Islet precursor cell (in vitro differentiated cells): ENCODE measurements at places on chromosomes 16 and 17.
A peak's percentile ranks its signal among the peaks of the same experiment; 100 is the strongest.

DNA sequence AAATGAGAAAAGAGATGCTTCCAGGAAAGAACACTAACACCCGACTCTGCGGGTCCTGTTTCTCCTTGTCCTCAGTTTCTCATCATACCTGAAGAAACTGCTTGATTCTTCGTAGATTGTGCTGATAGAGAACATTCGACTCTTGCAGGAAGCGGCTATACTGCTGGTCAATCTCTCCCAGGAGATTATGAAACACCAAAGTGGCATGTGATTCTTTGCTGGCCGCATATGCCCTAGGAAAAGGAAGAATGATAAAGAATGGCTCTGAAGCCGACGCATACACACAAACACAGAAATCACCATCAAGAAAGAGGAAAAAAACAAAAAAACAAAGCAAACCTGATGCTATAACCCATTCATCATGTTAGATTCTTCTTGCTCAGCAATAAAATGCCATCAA lies 41.8 kb downstream of the STAT3 start:
- DNase-seq, result no peak

GRCh38 chr17:57606111-57606875 lies 138.8 kb downstream of the CCDC182 start:
- no peak for DNase-seq

DNA sequence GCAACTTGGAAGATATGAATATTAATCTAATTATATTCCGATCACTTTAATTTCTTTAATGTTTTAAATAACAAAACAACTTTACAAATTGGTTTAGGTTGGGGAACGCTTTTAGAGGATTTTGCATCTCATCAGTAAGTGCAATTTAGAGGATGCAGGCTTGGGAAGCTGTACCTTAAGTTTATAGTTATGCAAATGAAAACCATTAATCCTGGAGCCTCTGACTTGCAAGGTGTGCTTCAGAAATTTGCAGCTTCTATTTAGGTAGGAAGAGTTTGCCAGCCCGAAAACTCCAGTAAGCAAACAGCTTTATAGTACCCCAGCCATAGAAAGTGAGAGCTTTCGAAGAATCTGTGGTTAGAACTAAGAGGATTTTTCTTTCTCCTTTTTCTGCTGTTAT lies 547.0 kb downstream of the MAF start:
- DNase-seq, result no peak

DNA sequence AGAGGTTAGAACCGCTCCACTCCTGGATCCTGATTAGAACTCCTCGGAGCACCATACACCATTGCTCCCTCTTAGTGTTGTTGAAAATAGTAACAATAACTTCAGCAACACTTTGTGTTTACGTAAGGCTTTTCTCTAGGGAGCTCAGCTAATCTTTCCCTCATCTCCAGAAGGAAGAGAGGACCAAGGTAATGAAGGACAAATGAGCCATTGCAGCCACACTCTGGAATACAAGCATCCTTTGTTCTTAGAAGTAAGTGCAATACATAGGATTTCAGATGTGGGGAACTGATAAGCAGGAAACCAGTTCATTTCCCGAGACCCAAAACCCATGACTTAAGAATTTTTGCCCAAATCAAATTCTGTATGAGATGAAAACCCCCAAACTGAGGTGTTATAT lies 22.9 kb upstream of the ZNF652 start:
- peak; percentile 82 for DNase-seq

DNA sequence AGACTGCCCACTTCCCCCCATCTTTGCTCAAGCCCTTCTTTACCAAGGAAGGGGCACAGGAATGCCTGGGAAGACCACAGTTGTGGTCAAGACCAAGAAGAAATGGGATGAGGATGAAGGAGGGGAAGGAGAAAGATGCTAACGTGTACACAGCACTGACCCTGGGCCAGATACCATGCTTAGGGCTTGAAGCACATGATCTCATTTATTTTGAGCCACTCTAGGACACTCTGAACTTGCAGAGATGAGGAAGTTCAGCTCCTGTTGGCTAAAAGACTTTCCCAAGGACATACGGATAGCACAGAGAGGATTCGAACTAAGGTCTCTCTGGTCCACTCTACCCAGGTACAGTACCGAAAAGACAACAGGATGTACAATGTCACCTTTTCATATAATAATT lies 42.6 kb downstream of the PIK3R5 start:
- DNase-seq, result no peak

- DNase-seq, result no peak
These were observed 105.6 kb downstream of the XYLT1 start for GRCh38 chr16:17365211-17365541.

DNA sequence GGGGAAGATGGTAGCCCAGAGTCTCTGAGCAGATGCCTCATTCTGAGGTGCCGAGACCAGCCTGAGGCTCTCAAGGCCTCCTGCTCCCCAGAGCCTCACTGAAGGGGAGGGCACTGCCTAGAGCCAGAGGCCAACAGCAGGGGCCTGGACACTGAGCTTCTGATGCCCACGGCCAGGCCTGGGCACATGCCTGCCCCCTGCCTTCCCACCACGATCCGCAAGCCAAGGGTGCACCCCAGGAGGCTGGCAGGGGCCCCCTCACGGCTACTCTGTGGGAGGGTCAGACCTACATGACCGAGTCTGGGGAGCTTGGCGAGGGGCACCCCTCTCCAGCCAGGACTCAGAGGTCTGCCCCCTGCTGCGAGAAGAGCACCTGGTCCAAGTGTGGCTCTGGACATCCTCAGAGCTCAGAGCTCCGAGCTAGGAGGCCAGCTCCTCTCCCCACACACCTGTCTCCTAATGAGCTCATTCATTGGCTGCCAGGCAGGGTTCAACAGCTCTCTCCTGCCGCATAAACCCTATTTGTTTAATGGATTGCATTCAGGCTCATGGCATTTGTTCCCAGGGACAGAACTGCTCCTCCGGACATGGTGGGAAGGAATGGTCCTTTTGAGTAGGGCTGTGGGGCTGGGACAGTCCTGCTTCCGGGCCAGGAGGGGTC lies 13.9 kb downstream of the OTOP3 start:
- DNase-seq, result no peak

GRCh38 chr16:27460663-27461482 lies 58.9 kb downstream of the IL21R start:
- DNase-seq, result no peak

DNA sequence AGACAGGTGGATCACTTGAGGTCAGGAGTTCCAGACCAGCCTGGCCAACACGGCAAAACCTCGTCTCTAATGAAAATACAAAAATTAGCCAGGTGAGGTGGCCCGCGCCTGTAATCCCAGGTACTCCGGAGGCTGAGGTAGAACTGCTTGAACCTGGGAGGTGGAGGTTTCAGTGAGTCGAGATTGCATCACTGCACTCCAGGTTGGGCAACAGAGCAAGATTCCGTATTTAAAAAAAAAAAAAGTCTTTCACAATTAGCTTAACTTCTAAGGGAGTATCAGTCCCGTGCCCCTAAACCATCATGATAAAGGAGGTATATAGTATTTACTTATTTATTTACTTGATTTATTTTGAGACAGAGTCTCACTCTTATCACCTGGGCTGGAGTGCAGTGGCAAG lies 3.4 kb upstream of the MEFV start:
- no peak for DNase-seq

- peak; percentile 89 for DNase-seq
These were observed 1.4 kb upstream of the HS3ST3B1 start for GRCh38 chr17:14299280-14300141.

DNA sequence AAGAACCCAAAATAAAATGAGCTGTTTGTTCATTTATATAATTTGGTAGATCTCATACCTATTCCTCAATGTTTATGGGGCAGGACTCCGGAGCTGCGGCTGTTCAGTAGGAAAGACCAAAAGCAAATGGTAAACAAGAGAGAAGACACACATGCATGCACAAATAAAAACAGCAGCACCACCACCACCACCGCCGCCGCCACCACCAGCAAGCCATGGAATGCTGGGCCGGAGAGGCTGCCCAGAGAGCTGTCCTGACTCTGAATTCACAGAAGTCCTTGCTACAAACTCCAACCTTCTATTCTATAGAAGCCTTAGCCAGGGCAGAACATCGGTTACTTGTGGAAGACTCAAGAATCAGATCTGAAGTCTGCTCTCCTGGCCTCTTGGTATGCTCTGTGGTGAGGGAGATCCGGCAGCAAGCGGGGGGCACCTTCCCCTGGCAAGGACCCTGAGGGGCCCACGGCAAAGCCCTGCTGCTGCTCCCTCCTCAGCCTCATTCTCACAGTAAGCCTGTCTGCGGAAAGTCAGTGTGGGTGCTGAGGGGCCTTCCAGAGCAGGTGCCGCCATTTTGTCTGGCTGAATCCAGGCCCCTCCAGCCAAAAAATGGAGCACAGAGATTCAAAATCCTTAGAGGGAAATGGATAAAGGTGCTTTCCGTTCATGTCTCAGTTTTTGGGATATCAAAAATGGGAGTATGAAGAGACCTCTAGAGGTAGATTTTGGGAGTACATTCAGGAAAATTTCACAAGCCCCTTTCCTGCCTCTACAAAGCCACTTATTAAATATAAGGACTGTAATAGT lies 6.4 kb upstream of the FOXJ1 start:
- DNase-seq, result no peak

DNA sequence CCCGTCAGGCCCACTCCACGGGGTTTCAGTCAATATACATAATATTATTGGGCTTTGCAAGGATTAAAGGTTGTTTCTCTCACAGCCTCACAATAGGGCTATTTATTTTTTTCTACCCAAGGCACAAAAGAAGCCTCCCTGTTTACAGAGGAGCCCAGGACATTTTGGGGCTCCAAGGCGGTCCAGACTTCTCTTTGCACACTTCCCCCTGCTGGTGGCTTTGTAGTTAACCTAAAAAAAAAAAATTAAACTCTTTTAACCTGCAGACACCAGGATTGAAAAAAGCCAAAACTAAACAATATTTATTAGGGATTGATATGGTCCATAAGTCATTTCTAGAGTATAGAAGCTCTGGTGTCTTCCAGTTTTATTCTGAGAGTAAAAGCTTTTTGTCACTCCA lies 169.7 kb upstream of the ZFHX3 start:
- no peak for DNase-seq

DNA sequence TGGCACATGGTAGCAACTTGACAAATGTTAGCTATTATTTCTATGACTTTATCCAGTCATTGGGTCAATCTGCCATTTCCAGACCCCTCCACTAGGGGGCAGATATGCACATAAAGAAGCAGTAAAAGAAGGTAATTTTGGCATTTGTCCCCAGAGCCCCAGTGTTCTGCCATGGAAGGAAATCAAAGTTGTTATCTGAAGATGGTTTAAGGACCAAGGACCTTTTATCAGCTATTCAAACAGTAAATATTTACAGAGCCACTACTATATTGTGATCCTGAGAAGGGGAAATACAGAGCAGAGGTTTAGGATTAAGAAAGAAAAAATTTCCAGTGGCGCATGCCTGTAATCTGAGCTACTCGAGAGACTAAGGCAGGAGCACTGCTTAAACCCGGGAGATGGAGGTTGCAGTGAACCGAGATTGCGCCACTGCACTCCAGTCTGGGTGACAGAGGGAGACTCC lies 20.0 kb downstream of the TRAF4 start:
- DNase-seq, result peak; percentile 77

GRCh38 chr17:65055708-65056638 lies 567 bp downstream of the GNA13 start:
- DNase-seq, result peak; percentile 71

DNA sequence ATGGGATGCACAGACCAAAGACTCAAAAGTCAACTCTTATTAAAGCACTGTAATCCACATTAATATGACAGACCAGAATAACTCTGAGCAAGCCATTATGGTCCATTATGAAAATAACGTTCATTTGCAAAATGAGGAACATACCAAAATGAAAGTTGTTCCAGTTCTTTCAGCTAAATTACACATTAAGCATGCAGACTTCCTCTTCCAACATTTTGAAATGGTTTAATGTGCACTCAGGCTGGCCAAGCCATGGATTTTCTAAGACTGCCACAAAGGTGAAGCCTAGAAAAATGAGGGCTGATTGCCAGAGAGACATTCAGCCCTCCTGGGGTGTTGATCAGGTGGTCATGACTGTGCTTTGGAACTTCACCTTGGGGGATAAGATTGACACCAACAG lies 56.7 kb upstream of the NOG start:
- DNase-seq, result no peak

DNA sequence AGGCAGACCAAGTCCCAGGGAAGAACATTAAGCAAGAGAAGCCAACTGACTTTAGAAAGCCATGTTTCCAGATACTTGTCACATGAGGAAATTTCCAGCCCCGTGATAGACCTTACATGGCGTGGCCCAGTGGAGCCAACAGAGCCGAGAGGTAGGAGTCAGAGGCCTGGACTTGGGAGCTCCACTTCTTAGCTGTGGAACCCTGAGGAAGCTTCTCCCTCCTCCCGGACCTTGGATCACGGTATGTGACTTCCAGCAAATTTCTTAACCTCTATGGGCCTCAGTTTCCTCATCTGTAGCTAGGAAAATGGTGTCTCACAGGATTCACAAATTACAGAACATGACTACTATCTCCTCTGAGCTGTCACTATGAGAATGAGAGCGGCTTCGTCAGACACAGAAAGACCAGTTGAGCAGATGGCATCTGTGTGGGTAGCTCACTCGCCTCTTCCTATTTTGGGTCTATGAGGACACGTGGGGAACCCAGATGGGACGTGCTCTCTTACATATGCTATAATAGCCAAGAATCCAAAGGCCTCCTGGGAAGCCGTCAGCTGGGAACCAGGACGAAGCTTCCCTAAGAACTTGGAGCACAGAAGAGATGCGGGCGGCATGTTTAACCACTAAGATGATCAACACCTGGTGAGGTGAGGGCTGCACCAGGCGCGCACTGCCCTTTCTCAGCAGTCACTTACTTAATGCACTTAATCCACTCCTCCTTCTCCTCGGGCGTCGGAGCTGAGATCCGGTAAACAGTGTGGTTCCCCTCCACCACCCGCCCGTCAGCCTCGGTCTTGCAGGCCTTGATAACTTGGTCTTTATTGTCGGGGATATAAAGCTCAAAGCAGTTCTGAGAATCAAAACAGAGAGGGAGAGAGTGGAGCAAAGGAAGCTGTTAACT lies 102.3 kb downstream of the CYTH1 start:
- no peak for DNase-seq

DNA sequence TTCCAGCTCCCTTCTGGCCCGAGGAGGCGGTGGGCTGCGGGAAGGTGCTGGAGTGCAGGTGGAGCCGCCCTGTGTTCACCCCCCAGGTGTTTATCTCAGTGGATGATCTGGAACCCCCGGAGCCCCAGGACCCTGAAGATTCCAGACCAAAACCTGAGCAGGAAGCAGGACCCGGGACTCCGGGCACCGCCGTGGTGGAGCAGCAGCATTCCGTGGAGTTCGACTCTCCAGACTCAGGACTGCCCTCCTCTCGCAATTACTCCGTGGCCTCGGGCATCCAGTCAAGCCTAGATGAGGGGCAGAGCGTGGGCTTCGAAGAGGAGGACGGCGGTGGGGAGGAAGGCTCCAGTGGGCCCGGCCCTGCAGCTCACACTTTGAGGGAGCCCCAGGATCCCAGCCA lies 25.5 kb downstream of the MNT start:
- DNase-seq, result peak; percentile 74

DNA sequence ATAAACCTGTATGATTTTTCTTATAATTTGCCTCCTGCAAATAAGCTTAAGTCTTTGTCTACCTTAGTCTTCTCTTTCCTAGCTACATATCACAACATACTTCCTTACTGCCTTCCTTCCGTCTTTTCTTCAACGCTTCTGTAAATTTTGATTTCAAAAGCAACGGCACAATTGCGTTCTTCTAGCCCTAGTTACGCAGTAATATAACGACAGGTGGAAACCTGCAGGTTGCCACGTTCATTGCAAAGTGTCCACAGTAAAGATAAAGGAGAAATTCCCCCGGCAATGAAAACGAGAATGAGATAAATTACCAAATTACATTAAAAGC lies 546 bp upstream of the PSMD7 start:
- no peak for DNase-seq

GRCh38 chr17:67753026-67753425 lies 35.3 kb downstream of the NOL11 start:
- DNase-seq, result no peak
